ENCODE measurements at places on chromosomes 5 and 9.

DNA sequence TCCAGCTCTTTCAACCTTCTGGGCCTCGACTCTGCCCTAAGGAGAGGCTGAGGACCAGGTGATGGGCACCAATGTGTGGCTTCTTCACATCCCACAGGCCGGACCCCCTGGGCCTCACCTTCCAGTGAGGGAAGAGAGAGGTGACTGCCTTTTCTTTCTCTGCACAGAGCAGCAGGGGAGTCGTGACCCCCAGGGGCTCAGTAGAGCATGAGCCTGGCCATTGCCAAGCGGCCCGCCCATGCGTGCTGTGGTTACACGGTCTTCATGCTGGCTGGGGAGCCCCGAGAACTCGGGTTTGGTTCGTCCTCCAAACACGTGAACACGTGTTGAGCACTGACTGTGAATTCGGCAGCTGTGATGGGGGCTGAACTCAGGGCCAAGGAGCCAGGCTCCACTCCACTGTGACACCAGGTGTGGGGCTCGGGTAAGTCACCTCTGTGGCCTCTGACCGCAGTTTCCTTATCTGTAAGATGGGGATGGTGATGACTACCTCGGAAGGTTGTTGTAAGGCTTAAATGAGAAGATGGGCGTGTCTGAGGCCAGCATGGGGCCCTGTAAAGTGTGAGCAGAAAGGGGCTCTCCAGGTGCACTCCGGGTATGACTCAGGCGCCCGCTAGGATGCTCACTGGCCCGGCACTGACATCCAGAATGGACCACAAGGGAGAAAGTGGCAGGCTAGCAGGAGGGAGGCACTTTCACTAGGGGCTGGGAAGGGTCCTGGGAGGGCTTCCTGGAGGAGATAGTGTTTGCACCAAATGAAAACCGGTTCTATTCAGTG is 13.4 kb upstream of the GRHPR start:
- no peak for DNase-seq

GRCh38 chr9:95840074-95840473 is 35.4 kb upstream of the ERCC6L2 start:
- DNase-seq = no peak

GRCh38 chr5:11617080-11617479 is 287.2 kb downstream of the CTNND2 start:
- no peak for DNase-seq

DNA sequence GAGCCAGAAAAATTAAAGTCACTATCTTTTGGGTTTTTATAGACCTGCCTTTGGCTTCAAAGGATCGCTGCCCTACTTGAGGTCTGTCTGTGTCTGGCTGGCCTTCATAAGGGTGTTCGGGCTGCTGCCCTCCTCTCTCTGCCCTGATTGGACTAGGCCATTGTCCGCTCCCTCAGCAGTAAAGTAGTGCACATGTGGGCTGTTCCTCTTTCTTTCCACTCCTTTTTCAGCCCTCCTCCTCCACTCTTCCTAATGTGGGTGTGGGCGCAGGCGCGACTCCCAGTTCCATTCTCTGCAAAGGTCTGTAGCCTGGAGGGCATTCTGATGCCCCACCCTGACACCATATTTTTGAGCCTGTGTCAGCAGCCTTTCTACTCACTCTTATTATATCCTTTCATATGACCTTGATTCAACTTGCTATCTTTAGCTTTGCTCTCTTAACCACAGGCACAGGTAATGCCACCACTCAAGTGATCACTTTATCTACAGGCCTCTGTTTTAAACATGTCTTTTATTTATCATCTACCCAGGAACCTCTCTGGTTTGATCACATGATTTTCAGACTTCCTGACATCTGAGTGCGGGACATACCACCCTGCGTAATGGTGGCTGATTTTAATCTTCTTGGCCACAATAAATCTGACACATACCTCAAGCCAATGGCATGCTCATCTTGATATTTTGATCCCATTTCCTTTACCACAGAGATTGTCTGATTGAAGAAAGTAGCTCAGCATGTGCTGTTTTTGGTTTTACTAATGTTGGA is 144.5 kb downstream of the AOPEP start:
- DNase-seq = no peak

DNA sequence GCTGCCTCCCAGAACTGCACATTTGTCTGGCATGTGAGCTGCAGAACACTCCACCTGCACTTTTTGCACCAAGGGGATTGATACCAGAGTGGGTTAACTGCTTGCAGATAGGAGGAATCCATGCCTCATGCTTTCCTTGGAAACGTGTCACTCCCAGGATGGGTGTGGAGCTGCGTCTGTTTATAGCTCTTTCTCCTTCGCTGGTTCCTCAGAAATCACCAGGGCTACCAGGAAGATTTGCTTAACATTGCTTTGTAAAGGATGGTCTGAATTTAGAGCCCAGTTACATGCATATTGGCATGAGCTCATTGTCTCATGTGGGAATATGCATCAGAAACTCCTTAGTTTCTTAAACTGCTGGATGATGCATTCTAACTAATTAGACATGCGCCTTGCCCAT is 234.6 kb downstream of the GADD45G start:
- DNase-seq = no peak

DNA sequence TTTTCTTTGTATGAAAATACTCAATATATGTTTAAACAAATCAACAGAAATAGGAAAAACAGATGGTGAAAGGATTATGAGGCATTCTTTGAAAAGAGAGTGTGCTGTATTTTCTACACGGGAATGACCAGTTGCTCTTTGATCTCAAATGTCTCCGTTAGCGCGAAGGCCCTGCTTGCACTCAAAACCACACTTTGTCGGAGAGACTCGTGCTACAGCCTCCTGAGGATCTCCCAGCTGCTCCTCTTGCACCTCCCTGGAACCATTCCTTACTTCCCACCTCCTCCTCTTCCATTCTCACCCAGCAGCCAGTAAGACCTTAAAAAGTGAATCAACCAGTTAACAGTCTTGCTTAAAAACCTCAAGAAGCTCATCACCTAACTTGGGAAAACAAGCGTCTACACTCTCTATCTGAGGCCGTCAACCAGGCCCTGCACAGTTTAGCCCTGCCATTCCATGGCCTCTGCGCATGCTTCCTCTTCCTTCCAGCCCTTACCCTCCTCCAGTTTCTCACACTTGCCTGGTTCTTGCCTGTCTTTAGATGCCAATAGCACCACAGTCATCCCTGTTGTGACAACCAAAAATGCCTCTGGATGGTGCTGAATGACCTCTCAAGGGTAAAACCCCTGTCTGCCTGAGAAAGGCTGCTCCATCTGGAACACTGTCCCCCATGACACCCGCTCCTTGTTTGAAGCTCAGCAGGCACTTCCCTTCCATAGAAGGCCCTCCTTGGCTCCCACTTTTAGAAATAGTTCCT is 594.7 kb upstream of the WWC1 start:
- DNase-seq = no peak

DNA sequence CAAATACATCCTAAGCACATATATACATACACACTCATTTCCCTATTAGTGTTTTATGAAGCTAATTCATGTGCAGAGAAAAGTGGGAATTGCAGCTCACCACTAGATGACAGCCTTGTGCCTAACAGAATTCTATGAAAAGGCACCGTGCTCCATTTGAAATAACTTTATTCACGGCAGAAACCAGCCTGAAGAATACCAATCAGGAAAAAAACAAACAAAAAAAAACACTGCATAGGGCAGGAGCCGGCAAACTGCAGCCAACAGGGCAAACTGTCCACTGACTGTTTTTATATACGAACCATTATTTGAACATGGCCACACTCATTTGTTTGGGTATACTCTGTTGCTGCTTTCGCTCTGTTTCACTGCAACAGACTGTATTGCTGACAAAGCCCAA is 33.6 kb downstream of the ERMP1 start:
- no peak for DNase-seq

- DNase-seq = no peak
Measured at GRCh38 chr9:86308687-86309086, 26.3 kb upstream of the ISCA1 start.

DNA sequence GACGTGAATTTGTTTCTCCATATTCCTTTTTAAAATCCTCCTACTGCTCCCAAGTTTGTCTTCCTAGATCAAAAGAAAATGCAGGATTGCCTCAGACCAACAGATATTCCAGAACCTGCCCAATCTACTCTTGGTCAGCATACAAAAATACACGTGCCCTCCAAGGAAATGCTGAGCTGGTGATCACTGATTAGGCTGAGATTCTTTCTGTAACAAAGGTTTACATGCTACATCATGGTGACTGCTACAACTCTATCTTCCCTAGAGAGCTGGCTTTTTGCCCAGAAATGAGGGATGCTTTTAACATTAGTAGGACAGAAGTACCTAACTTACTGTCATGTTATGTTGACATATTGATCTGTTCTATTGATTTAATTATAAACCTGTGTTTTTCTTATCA is 35.5 kb downstream of the OR2Y1 start:
- no peak for DNase-seq

DNA sequence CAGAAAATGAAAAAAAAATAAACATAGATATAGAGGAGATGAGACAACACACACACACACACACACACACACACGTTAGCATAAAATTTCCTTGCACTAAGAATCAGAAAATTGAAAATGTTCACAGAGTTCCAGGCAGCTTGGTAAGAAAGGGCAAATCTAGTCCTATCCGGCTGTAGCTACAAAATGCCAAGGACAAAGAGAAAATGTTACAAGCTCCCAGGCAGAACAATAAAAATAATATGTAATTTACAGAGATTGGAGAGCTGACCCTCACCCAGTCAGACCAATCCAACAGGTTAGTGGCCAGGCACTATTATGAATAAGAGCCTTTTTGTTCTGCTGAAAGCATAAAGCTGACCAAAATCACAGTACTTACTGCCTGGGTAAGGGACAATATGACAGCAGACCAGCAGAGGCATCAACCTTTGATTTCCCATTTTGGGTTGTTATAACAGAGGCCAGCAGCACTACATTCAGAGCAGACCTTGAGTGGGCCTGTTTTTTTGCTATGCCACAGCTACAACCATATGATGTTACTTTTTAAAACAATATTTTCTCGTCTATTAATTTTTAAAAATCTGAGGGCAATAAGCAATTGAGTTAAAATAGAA is 892.6 kb downstream of the TAF11L14 start:
- no peak for DNase-seq

DNA sequence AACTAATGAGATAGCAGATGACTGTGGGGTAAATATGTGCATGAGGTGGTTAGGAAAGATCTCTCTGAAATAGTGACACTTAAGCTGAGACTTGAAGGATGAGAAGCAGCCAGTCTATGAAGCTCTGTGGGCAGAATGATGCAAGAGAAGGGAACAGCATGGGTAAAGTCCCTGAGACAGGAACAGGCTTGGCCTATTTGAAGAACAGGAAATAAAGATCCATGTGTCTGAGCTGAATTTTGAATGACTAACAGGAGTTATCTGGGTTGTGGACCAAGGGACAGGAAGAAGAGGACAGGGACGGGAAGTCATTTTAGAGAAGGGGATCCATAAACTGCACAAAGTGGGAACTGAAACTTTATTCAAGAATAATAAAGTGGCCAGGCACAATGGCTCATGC is 25.6 kb upstream of the HMGCS1 start:
- DNase-seq = peak; percentile 89

- DNase-seq = no peak
Measured at GRCh38 chr5:170538696-170539586, 35.1 kb downstream of the KCNIP1 start.

- DNase-seq = no peak
Measured at GRCh38 chr5:149172261-149172660, 31.0 kb downstream of the ABLIM3 start.

GRCh38 chr9:115162946-115163345 is 45.0 kb upstream of the TNC start:
- no peak for DNase-seq

DNA sequence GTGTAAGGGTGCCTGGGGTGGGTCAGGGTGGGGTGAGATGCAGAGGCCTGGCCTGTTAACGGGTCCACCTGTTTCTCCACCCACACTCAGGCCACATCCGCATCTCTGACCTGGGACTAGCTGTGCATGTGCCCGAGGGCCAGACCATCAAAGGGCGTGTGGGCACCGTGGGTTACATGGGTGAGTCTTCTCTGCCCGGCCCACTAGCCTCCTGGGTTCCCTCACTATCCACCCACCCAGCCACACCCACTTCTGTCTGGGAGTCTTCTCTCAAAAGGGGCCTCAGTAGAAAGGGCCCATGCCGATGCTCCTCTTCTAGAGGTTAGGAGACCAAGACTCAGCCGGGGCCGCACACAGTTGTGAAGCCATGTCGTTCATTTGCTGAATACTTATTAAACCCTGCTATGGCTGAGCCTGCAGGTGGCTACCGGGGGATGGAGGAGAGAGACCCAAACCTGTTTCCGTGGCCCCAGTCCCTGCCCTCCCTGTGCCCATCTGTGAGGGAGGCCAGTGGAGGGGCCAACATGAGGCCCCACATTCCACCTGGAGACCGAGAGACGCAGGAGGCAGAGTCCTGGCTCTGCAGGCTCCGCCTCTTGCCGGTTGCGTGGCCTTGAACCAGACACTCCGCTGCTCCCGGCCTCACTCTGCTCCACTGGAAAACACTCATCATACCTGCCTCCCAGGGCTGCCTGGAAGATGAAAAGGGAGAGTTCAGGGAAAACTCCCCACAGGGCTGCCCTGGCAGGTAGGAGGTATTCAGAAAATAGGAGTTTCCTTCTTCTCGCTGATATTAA is 8.7 kb downstream of the GRK6 start:
- DNase-seq = no peak

DNA sequence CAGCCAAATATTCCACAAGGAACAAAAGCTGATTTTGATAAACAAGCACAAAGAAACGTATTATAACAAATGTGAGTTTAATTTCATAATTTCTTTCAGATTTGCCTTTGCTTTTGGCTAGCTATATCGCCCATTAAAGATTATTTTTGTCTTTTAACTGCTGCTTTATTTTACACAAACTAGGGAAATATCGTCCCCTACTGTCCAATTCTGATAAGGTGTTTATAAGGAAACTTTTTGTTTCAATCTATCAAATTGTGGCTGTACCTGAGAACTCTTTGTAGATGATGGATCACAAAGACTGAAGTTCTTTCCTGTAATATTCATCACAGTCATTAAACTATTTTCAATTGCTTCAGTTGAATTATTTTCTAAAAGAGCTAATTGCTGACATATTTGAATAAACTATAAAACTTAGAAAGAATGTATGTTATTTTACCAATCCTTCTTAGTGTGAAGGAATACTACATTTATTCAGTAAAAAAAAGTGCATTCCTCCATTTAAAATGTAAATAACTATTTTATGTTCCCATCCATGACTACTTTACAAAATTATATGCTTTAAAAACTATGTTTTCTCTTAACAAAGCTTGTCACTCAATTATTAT is 431.3 kb upstream of the ITGA1 start:
- DNase-seq = no peak

DNA sequence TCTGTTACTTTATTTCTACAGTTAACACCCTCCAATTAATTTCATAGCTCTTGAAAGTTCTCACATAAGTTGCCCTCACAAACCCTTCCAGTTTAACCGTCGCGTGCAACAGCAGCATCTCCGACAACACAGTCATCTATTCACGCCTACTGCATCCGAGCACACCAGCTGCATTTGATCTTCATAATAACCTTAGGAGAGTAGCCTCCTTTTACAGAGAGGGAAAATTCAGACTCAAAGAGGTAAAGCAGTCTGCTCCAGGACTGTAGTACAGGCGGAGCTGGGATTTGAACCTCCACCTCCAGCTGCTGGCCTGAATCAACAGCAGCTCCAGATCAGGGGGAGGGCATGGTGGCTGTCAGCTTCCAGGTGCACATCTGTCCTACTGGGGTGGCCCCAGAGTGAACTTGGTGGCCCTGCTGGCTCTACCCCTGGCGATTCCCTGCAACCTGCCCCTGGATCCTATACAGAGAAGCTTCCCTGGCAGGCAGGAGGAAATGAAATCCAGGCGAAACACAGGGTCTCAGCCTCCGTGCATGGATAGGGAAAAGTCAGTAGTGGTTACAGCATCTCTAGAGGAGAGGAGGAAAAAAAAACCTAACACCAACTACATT is 71.6 kb upstream of the UNC5A start:
- no peak for DNase-seq

Measured in SIG-M5 (cell line).